Stromal cell of bone marrow (primary cell): ENCODE measurements at places on chromosomes 2 and 18.
A peak's percentile ranks its signal among the peaks of the same experiment; 100 is the strongest.

DNA sequence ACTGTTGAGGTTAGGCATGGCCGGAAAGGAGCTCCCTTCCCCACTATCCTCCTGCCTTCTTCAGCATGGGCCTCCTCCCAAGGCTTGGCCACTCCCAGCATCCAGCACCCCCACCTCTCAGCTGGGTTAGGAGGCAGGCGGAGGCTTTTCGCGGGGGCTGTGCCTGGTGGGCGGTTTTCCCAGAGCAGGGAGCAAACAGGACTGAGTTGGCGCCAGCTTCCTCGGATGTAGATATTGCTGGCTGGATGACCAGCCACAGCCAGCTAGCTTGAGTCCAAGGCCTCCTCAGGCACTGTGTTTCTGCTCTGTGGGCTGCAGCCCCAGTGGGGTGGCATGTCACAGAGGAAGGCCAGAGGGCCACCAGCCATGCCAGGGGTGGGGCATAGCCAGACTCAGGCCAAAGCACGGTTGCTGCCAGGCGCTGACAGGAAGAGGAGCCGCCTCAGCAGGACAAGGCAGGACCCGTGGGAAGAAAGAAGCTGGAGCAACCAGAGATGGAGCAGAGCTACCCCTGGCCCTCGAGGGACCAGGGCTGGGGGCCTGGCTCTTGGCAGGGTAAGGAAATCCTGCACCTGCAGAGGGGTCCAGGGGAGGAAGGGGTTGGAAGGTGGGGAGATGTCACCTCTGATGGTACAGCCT, at the start of gene TCF23:
Gene TCF23, plus strand, starts transcription at position 204 of the 639 bp plus-strand sequence. Its CDS starts 130 bp downstream, at position 334.
- DNase-seq: no peak

DNA sequence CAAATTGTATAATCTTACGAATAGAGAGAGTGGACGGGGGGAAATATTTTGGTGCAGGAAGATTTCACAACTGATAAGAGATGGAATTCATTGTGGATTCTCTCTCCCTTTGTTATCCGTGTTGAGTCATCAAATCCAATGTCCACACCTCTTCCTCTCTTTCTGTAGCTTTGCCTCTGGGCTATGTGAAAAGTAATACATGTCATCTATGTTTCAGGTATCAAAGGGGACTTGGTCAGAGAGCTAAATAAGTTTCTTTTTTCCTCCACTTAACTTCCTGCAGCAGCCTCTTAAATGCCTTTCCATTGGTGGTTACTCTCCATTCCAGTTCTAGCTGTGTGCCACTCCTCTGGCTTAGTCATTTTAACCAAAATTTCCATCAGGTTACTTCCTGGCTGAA, 169.3 kb upstream of the NXPH2 start:
- no peak for DNase-seq

DNA sequence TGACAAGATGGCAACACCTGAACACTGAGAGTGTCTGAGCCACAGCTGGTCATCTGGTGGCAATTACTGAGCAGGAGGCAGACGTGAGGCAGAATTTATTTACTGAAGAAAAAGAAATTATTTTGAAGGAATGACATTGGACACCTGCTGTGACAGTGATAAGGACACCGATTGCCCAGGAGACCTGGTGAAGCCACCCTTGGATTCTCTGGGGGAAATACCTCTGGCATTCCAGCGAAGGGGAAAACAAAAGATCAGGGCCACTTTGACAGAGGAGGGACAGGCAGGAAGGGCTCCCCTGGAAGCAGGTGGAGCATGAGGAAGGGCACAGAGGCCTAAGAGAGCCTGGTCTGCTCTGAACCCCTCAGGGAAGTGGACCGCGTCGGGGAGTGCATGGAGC, 85.4 kb upstream of the ALPP start:
- no peak for DNase-seq

DNA sequence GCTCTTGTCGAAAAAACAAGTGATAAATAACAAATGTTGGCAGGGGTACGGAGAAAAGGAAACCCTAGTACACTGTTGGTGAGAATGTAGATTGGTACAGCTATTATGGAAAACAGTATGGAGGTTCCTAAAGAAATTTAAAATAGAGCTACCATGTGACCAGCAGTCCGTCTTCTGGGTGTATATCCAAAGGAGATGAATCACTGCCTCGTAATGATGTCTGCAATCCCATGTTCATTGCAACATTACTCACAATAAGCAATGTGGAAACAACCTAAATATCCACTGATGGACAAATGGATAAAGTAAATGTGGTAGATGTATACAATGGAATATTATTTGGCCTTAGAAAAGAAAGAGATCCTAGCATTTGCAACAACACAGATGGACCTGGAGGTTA, 50.6 kb downstream of the SLC16A14 start:
- peak; percentile 27 for DNase-seq

GRCh38 chr18:3592864-3593263, 142.9 kb downstream of the TGIF1 start:
- no peak for DNase-seq

DNA sequence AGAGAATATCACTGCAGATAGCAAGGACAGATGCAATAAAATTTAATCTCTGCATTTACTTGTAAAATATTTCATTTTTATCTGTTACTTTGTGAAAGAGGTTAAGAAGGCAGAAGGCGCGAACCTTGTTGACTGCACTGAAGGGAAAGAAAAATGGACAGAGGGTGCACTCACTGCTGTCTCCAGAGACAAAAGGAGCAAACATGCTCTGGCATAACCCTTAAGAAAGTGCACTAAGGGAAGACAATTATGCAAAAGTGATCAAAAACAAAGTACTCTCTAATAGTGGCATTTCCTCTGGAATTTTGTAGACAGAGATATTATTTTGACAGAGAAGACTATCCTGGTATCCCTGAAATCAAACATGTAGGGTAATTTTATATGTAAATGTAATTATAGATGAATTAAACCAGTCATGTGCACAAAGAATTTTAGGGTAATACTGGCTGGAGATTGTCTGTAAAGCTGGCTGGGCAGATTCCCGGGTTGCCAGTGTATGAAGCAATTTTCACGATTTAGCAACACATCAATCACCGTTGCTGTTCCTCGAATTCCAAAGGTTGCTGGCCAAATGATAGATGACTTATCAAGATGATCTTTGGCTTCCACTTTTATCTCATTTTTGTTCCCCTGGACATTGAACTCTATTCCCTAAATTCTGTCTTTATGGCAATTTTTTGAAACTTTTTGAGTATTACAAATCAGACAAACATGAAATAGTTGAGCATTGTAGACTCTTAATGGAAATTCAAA, 1176.9 kb downstream of the SUCLG1 start:
- DNase-seq: no peak

- no peak for DNase-seq
Observed at GRCh38 chr18:27785815-27786471, 391.0 kb downstream of the CDH2 start.

- no peak for DNase-seq
Observed at GRCh38 chr2:5125017-5125730, 567.0 kb upstream of the SOX11 start.

DNA sequence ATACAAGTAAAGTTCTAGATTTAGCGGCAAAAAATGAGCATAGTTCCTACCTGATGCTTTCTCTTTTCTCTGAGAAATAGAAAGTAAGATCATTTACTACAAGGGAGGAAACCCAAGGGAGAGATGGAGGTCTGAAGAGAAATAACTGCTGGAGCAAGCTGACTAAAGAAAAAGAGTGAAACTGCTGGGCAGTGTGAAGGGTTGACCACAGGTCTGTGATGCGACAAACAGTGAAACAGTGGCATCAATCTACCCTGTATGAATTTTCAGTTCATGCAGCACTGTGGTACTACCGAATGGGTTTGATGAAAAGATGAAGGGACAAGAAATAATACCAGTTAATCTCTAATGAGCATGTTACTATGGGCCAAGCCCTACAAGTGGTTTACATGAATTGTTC, 52.2 kb downstream of the CUL3 start:
- DNase-seq: no peak

- no peak for DNase-seq
Observed at GRCh38 chr2:65363879-65364666, 68.3 kb downstream of the SPRED2 start.

DNA sequence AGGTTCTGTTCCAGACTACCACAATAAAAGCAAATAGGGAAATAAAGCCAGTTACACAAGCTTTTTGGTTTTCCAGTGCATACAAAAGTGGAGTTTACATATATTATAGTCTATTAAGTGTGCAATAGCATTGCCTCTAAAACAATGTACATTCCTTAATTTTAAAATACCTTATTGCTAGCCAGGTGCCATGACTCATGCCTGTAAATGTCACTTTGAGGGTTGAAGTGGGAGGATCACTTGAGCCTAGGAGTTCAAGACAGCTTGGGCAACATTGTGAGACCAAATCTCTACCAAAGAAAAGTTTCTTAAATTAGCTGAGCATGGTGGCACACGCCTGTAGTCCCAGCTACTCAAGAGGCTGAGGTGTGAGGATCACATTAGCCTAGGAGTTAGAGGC, 52.9 kb upstream of the IMP4 start:
- no peak for DNase-seq

GRCh38 chr2:30149976-30150375, 3.2 kb downstream of the YPEL5 start:
- DNase-seq: no peak

- DNase-seq: no peak
Observed at GRCh38 chr2:141423124-141423523, 707.7 kb downstream of the LRP1B start.

DNA sequence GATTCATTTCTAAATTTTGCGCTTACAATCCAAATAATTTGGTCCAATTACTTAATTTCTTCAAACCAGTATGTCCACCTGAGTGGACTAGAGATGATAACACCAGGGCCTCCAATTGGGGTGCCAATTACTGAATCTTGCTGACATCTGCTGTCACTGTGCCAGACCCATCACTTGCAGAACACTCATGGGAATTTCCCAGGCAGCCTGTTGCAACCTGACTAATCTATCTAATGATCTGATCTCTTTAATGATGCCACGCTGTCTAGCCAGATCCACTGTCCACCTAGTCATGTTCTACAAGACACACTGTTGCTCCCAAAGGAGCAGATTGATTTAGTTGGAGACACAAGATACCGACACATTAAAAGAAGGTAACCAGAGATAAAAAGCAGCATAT, 11.8 kb upstream of the LRP1B start:
- no peak for DNase-seq
